ENCODE measurements at places on chromosomes 5 and 9.

GRCh38 chr9:134220311-134220710, 55.9 kb upstream of the RNU6ATAC start:
- DNase-seq = peak; percentile 17

DNA sequence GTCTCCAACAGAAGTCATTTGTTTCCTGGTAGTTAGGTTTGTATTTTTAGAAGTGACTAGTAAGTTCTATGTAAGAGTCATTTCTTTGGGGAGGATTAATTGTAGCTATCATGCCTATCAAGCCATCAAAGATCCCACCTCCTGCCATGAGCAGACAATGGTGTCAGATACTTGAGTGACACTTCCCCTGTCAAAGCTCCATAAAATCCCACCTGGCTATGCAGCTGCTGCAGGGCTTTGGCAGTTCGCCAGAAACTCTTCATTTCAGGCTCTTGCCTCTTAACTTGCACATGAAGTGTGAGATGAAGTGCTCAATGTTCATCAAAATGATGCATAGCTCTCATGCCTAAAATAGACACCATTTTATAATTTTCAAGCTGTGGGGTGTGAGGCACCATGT, 312.1 kb downstream of the CDH12 start:
- DNase-seq = no peak

DNA sequence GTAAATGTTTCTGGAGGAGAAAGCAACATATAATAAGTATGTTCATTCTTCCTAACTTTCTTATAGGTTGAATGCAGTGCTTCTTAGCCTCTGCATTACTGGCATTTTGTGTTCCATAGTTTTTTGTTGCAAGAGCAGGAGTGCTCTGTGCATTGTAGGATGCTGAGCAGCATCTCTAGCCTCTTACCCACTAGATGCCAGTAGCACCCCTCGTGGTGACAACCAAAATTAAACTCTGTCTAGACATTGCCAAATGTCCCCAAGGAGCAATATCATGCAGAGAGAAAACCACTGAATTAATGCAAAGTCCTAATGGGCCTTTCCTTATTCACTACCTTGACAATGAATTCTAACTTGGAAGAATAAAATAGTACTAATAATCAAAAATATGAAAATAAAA, 147.0 kb downstream of the GLIS3 start:
- no peak for DNase-seq

- no peak for DNase-seq
Measured at GRCh38 chr9:104258296-104259011, 164.3 kb downstream of the SMC2 start.

- peak; percentile 62 for DNase-seq
Measured at GRCh38 chr9:104774831-104775573, 11.1 kb downstream of the NIPSNAP3B start.

DNA sequence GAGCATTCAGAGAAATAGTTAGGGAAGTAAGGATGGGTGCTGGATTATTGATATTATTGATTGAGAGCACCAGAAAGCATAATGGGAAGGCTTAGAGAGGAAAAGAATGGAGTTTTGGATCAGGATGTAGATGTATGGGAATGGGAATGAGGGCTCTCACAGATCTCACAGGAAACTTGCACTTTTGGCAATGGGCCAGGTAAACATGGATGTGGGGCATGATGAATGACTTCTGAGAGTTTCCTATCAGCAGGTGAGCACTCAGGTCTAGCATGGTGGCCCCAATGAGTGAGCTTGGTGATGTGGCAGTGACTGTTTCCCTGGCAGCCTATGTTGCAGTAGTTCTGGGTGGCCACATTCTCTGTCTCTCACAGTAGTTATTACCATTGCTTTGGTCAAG, 283.8 kb downstream of the FBXL7 start:
- DNase-seq = no peak

DNA sequence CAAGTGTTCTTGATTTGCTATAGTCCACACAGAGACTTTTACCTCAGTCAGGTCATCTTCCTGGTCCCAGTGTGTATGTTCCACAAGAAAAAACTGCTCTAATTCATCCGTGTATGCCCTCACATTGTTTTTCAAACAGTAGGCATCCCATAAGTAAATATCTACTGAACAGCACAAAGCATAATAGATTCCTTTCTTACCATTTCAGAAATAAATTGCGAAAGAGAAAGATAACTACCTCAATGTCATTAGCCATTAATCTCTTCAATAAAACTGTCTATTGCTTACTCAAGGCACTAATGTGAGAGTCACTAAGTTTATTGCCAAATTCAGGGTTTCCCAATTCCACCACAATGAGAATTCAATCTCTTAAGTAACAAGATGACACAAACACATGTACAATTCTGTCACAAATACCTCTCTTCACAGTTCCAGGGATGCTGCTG, 9.6 kb downstream of the FBXW2 start:
- DNase-seq = no peak

- no peak for DNase-seq
Measured at GRCh38 chr5:97388794-97389193, 205.7 kb upstream of the RIOK2 start.

- no peak for DNase-seq
Measured at GRCh38 chr5:164358531-164359259, 853.3 kb downstream of the MAT2B start.

DNA sequence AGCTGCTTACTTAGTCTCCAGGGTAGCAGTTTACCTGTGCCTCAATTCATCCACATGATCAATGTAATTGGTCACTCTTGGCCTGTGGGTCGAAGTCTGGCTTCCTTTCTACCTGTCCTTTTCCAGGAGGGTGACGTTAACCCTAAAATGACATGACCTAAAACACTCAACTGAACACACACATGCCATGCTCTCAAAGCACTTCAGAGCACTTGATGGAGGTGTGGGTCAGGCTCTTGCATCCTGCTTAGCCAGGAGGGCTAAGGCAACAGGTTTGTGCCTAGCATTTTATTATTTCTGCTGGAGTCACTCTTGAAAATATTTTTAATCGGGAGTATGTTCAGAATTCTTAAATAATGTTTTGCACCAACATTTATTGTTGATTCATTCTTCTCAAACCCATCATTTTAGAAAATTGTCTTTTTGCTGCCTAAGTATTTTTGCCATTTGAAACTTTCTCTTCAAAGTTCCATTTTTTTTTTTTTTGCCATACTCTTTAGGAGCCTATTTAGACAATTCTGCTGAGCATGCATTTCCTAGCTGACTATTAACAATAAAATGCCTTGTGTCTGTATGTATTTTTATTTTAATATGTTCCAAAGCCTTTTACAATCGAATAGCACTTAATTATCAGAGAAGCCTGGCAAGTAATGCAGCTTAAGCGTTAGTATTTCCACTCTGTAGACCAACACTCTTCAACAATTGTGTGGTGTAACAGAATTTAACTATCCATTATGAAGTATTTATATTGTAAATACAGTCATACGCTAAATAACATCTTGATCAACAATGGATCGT, 59.1 kb downstream of the ATP10B start:
- no peak for DNase-seq

DNA sequence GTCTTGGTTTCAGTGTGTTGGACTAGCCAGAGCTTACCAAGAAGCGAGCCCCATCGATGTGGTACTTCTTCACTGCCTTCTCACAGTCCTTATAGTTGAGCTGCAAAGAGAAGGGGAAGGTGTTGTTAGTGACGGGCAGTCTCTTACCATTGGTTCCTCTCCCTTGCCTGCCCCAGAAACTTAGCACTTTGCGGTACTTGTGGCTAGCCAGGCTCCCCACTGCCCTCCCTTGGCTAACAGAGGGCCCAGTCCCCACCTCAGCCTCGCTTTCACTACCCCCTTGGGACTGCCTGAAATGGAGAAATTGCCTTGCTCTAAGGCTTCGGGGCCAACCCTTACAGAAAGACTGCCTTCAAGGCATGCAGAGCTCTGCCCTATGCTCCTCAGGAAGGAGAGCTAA, 4.3 kb downstream of the LCP2 start:
- DNase-seq = peak; percentile 94

- no peak for DNase-seq
Measured at GRCh38 chr9:7597716-7598115, 201.9 kb downstream of the DMAC1 start.

- DNase-seq = no peak
Measured at GRCh38 chr5:122435234-122435633, 123.2 kb downstream of the SNCAIP start.

- DNase-seq = no peak
Measured at GRCh38 chr5:68443091-68443490, 227.5 kb downstream of the PIK3R1 start.

- DNase-seq = no peak
Measured at GRCh38 chr5:180602481-180603075, 11.3 kb upstream of the SCGB3A1 start.

DNA sequence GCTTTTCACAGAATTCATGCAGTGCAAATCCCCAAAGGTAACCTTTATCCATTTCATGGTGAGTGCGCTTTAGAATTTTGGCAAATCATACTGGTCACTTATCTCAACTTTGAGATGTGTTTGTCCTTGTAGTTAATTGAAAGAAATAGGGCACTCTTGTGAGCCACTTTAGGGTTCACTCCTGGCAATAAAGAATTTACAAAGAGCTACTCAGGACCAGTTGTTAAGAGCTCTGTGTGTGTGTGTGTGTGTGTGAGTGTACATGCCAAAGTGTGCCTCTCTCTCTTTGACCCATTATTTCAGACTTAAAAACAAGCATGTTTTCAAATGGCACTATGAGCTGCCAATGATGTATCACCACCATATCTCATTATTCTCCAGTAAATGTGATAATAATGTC, 21.3 kb downstream of the PCA3 start:
- no peak for DNase-seq

GRCh38 chr9:74551266-74551665, 54.1 kb downstream of the RORB start:
- no peak for DNase-seq

DNA sequence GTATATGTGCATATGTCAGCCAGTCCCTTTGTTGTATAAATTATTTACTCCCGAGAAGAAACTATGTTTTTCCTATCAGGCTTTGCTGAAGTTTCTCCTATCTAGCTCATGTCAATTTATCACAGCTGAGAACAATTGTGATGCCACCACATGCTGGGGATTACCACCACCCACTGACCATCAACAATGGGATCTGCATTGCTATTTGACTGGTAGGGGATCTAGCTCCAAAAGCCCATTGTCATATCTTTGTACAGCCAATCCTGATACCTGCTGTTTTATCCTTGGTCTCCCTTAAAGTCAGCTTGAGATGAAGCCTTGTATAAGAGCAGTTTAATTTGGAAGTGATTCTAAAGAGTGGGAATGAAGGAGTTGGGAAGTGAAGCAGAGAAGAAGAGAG, 53.9 kb upstream of the KCNN2 start:
- DNase-seq = no peak

- DNase-seq = no peak
Measured at GRCh38 chr9:36284226-36284625, 26.0 kb upstream of the GNE start.

GRCh38 chr9:127558581-127559246, 53.4 kb upstream of the STXBP1 start:
- no peak for DNase-seq

- no peak for DNase-seq
Measured at GRCh38 chr9:24587883-24588282, 42.2 kb upstream of the IZUMO3 start.

DNA sequence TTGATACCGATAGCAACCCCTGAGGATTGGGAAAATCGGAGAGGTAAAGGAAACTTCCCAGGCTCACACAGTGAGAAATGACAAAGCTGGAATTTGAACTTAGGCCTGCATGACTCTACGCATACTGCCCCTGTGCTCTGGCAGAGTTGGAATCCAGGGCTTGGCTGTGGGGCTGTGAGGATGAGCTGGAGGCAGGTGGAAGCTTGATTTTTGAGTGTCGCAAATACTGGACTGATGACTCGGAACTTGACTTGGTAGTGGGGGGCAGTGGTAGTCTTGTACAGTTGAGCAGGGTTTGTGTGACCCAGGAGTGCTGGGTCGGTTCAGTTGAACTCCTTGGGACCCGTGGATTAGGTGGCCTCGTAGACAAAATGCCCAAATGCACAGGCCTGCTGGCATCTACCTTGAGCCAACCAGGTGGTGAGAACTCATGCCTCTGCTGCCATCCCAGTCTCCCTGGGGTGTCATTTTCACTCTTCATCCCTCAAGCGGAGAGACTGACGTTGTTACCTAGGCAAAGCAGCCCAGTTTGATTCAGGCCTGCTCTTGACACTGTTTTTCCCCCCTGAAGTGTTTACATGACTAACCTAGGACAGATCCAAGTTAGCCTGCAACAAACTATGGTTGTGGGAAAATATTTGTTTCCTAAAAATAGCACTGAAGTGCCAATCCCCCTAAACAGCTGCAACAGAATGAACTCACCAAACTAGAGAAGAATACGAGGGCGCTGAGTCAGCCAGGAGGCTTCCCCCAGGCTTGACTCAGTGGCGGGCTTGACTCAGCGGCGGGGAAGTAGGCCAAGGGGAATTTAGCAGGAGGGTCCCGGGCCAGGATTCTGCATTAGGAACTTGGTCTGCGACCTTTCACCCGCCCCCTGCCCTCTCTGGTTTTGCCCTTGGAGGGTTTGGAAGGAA, 45.7 kb upstream of the ORM1 start:
- peak; percentile 44 for DNase-seq

DNA sequence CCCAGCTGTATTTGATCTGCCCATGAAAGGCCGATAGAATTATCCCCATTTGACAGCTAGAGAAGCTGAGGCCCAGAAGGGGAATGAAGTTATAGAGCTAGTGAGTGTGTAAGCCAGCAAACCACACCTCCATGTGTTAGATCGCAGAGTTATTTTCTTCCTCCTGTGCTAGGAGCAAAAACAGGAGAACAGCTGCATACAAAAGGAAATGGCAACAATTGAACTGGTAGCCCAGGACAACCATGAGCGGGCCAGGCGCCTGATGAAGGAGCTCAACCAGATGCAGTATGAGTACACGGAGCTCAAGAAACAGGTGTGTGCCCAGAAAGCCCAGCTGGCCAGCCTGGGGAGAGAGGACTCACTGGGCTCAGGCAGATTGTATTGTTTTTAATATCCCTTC, 30.4 kb downstream of the RAB14 start:
- DNase-seq = no peak

Data from spleen (tissue), 13 donors.